ENCODE measurements at places on chromosomes 16 and 17.

DNA sequence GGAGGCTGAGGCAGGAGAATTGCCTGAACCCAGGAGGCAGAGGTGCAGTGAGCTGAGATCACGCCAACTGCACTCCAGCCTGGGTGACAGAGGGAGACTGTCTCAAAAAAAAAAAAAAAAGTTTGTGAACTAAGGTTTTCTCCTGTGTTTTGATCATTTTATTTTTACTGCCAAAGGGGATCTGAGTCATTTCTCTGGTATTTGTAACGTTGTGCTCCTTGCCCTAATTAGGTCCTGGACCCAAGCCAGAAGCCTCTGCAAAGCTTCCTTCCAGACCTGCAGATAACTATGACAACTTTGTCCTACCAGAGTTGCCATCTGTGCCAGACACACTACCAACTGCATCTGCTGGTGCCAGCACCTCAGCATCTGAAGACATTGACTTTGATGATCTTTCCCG lies 32.1 kb downstream of the IST1 start:
- DNase-seq, result no peak

- DNase-seq, result no peak
Observed at GRCh38 chr16:55922662-55923061, 47.5 kb upstream of the CES5A start.

GRCh38 chr17:44919885-44920564 lies 4.7 kb upstream of the GFAP start:
- DNase-seq, result peak; percentile 27

GRCh38 chr16:71255721-71256120 lies 25.2 kb upstream of the HYDIN start:
- DNase-seq, result no peak

DNA sequence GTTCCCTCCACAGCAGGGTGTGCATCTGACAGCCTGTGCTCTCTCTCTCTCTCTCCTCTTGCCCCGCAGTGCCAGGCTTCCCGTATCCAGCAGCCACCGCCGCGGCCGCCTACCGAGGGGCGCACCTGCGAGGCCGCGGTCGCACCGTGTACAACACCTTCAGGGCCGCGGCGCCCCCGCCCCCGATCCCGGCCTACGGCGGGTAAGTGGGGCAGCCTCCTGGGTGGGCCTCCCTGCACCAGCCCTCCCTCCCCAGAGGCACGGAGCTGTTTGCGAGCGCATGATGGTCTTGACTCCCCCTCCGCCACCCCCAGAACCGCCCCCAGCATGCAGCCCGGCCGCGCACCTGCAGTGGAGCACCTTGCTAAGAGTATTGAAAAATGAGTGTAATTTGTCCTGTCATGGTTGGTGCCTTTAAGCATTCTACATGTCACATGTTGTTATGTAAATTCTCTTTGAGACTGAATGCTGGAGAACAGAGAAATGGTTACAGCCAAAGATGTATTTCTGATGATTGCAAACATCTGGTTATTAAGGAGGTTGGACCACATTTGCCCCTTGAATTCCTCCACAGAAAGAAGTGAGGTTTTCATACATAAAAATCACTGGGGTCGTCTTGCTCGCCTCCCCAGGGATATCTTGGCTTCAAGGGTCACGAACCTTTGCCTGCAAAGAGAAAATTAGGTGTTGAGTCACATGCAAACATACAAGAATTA lies 321.3 kb downstream of the RBFOX1 start:
- DNase-seq, result no peak

DNA sequence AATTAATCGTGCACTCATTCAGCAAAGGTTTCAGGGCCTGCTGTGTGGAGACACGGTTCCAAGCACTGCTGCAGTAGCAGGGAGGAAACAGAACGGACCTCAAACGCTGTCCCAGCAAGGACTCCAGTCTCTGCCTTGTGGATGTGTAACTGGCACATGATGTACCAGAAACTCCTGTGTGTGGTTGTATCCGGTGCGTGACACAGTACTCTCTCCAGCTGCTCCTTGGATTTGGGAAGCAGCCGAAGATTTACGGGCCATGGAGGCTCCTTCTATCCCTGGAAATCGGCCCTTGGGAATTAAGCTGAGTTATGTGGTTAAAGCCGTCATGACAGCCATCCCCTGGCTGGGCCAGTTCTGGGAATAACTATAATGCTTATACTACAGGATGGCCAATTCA lies 8.5 kb upstream of the ANKRD11 start:
- no peak for DNase-seq

GRCh38 chr16:82169861-82170845 lies at the start of gene MPHOSPH6:
Gene MPHOSPH6 (minus strand): TSS chr16:82170224. CDS start chr16:82170175, 49 bp downstream.
- DNase-seq, result peak; percentile 80

- no peak for DNase-seq
Observed at GRCh38 chr17:80588702-80589383, 44.2 kb downstream of the RPTOR start.

DNA sequence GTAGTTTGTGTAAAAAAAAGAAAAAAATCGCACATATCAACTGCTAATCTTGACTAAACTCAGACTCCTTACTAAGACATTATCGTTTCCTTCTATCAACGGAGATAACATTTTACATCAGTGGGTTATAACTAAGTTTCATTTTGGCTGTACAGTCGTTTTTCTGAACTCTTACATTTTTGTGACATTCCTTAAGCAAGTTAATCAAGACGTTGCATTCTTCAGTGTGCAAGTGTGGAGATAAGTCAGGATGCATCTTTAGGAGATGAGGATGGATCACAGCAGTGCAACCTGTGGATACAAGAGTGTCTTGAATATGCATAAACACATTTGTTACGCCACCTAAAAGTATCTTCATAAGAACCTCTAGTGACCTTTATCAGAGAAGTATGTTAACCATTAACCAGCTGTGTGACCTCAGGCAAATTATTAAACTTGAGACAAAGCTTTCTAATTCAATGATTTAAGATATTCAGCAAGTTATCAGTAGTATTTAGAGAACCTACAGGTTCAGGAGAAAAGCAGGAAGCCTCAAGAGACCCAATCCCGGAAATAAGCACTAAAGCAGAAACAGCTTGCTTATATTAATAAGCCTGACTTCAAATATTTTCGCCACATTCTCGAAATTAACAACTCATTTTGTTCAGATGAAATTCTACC lies 9.4 kb downstream of the CMC2 start:
- no peak for DNase-seq

GRCh38 chr17:69448431-69449102 lies 34.1 kb downstream of the MAP2K6 start:
- DNase-seq, result no peak

- no peak for DNase-seq
Observed at GRCh38 chr17:2634361-2634960, 41.0 kb downstream of the PAFAH1B1 start.

- DNase-seq, result no peak
Observed at GRCh38 chr16:81645266-81645694, 133.8 kb upstream of the PLCG2 start.

DNA sequence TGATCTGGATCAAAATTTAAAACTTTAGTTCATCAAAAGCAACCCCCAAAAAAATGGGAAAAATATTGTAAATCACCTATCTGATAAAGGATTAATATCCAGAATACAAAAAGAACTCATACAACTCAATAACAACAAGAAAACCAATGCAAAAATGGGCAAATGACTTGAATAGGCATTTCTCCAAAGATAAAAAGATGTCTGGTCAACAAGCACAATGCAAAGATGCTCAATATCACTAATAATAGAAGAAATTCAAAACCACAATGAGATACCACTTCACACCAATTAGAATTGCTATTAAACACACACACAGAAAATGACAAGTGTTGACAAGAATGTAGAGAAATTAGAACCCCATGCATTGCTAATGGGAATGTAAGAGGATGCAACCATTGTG lies 40.4 kb downstream of the UBE2G1 start:
- no peak for DNase-seq

DNA sequence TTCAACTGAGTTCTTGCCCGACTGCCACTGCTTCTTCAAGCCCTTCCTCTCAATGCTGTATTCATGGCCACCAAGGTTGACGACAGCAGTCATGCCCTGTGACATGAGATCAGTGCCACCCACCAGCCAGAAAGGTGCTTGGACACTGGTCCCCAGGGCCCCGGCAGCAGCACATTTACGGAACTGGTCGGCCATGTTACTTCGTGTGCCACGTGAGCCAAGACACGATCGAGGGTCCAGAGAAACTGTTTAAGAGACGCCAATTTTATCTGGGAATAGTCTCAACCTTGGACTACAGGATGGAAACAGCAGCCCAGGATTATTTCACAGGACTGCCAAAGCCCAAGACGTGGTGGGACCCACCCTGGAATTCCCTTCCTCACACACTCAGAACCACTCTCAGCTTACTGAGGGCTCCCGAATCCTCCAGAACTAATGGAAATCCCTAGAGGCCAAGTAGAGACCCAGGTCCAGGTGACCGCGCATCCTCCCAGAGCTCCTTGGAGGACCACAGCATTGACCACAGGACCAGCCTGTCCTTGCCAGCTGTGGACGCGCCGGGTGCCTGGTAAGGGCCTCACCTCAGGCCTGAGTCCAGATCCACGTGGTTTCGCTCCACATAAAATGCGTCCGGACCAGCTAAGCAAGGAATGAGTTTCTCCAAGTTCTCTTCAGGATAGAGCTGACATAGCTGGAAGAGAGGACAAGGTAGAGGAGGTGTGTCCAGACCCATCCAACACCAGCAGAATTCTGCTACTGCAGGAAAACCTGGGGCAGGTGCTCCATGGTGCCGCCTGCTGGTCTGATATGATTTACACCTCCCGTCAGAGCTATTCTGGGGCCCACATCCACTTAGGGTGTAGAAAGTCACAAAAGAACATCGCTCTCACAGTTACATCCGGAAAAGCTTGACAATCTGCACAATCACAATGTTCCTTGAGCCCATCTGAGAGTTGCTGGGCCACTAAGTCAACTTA lies 28.2 kb downstream of the MAP1LC3B start:
- DNase-seq, result no peak

DNA sequence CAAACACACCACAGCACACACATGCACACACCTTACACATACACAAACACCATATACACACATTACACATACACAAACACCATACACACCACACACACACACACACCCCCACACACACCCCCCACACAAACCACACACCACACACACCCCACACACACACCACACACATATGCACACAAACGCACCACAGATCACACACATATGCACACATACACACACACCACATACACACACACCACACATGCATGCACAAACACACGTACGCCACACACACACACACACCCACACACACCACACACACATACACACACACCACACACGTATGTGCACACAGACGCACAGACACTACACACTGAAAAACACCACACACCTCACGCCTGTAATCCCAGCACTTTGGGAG lies 166.0 kb downstream of the AHSP start:
- no peak for DNase-seq

DNA sequence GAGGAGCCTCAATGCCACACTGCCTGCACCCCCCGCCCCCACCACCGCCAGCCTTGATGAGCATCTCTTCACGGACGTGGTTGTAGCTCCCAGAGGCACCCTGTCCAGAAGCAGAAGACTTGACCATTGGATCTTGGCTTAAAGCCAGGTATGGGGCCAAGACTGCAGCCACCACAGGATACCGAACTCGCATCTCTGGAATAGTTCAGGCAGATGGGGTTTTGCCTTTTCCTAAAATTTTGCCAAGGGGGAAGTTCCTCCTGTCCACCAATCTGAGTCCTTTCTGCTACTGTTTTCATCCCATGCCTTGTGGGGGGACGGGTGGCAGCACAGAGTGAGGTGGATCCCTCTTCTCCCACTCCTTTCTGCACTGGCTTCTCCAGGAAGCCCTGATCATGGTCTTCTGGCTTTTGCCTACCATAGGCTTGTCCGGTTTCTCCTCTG lies 939 bp downstream of the CORO6 start:
- DNase-seq, result no peak

DNA sequence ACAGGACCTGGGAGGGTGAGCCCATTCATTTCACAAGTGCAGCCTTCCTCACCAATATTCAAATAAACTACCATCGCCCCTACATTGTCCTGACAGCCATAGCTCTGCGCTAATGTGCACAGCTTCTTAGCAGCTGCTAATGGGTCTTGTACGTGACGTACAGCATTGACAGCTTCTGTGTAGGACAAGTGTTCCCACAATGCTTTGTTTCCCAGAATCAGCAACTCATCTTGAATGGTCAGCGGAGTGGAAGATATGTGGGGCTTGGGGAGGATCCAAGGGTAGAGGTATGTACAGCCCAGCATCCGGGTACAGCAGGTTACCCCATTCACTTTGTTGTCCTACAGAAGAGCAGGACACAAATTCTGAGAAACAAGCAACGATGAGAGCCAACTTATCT lies 23.7 kb downstream of the MARVELD3 start:
- no peak for DNase-seq

GRCh38 chr17:80839970-80840369 lies 151.7 kb upstream of the CHMP6 start:
- no peak for DNase-seq

GRCh38 chr17:77505181-77505639 lies 364.4 kb downstream of the SEC14L1 start:
- no peak for DNase-seq

GRCh38 chr16:10558305-10558704 lies 22.1 kb downstream of the EMP2 start:
- no peak for DNase-seq

GRCh38 chr16:89426736-89427530 lies 63.4 kb downstream of the ANKRD11 start:
- no peak for DNase-seq

GRCh38 chr16:4680673-4681470 lies 12.5 kb upstream of the NUDT16L1 start:
- no peak for DNase-seq

DNA sequence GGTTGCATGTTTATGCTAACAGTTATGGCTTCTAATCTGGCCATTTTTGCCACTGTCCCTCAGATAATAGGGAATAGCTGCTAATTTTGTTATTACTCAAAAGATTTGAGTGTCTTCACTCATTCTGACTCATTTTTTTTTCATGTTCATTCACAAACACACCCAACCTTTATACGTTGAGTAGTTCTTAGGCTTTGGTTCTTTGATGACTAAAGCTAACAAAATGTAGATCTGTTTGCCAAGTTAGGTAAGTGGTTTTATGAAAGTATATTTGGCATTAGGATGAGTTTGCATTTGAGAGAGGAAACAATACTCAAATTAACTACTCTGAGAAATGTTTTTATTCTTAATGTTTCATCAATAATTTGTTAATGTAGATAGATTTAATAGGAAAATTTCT lies 3.6 kb downstream of the MAP2K4 start:
- DNase-seq, result no peak

- no peak for DNase-seq
Observed at GRCh38 chr16:16071631-16072244, 122.3 kb downstream of the ABCC1 start.

DNA sequence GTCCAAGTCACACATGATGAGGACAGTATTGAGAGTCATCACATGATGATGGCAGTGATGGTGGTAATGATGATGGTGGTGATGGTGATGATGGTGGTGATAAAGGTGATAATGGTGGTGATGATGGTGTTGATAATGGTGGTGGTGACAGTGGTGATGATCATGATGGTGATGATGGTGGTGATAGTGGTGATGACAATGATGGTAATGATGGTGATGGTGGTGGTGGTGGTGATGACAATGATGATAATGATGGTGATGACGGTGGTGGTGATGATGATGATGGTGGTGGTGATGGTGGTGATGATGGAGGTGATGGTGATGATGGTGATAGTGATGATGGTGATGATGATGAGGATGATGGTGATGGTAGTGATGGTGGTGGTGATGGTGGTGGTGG lies 190.2 kb upstream of the ZNF469 start:
- no peak for DNase-seq

Data from stimulated activated CD4-positive, alpha-beta T cell treated with anti-CD3 and anti-CD28 coated beads, TNF-alpha, amount 100 ng/mL, for 4 hours (primary cell).